Adrenal gland (tissue), 19 donors: ENCODE measurements at places on chromosomes 6 and 20. TPM values are rescaled to one million over a fixed set of nuclear protein-coding genes. Genes with fewer than 3 reads are reported as not detected.

APOBEC2 gene
- polyA plus RNA-seq = 0.38 TPM

SS18L1 gene
- polyA plus RNA-seq = 15.1 TPM

DNA sequence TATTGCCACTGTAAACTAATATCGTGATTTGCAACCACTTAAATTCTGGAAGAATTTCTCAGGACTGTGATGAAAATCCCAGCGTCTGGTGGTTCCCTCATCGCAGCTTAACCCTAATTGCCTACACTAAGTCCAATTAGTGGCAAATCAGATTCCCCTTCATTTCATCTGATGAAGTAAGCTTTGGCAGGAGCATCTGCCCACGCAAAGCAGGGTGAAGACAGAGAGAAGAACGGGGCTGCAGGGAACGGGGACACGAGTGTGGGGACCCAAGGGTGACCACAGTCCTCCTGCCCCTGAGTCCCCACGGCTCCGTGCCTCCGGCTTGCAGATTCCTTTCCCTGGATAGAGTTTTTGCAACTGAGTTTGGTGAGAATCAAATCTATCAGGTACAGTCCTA is 159.5 kb downstream of the LY86 start:
- no peak for DNase-seq

GRCh38 chr6:139743664-139744437 is 369.4 kb upstream of the CITED2 start:
- DNase-seq = no peak

- DNase-seq = no peak
Observed at GRCh38 chr6:159099961-159100360, 55.2 kb upstream of the TAGAP start.

GRCh38 chr6:133198725-133199124 is 42.4 kb upstream of the EYA4 start:
- DNase-seq = no peak

DNA sequence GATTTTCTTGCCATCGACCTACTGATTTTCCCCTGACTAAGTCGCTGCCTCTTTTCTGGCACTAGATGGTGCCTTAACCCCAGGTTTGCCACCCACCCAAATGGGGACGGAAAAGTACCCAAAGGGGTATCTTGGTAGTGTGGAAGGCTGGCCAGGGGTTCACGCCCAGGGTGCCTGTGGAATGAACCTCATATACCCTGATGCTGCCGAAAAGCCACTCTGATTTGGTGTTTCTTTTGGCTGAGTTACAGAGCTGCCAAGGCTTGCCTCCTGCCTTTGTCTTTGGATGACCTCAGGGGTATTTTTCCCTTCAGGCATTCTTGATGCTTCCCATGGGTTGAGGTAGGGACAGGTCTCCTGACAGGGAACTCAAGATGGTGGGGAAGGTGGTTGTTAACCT is 78.1 kb downstream of the MAP3K7 start:
- DNase-seq = no peak

DNA sequence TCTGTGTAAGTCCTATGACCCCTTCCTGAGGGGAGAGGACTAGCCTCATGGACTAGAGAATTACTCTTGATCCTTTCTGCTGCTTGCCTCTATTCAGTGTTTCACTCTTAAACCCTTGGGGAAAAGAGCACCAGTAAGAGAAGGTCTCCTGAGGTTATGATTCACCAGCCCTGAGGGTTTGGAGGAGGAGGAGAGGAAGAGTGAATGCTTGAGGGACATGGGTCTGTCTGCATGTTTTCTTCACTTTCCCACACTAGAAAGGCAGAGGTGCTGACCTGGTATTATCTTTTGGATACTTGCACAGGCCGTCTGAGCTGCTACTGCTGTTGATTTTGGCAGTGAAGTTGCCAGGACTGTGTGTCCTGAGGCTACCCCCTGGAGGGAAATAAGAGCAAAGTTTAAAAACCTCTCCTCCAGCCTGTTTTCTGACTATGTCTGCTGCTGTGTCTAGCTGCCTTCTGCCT is 78.3 kb downstream of the CD109 start:
- DNase-seq = peak; percentile 70
